ENCODE measurements at places on chromosomes 16 and 17. TPM values are rescaled to one million over a fixed set of nuclear protein-coding genes. Genes with fewer than 3 reads are reported as not detected.

GRCh38 chr17:43881181-43881580 lies 26.2 kb downstream of the MPP2 start:
- DNase-seq: no peak

The PPL gene
- total RNA-seq: 61.5 TPM

DNA sequence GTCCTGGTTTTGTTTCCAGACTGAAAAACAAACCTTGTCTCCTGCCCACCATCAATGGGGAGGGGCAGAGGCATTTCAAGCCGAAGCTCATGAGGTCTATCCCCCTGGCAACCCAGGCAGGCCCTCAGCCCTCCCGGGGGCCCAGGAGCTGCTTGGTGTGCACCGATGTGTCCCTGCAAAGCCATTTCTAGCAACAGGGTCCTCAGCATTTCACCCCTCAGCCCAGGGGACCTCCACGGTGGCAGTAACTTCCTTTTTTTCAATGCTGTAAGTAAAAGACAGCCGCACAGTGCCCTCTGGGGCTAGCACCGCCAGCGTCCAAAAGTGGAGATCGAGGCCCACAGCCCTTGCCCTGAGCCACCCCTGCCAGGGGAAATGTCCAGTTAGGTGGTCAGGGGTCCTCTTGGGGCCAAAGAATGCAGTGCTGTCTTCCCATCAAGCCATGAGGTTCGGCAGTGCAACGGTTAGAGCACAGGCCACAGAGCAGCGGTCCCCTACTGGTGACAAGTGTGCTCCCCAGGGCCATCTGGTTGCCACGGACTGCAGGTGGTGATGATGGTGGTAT lies 79.9 kb downstream of the LITAF start:
- no peak for DNase-seq

GRCh38 chr16:57759131-57759530 lies 23.6 kb downstream of the KATNB1 start:
- DNase-seq: no peak

DNA sequence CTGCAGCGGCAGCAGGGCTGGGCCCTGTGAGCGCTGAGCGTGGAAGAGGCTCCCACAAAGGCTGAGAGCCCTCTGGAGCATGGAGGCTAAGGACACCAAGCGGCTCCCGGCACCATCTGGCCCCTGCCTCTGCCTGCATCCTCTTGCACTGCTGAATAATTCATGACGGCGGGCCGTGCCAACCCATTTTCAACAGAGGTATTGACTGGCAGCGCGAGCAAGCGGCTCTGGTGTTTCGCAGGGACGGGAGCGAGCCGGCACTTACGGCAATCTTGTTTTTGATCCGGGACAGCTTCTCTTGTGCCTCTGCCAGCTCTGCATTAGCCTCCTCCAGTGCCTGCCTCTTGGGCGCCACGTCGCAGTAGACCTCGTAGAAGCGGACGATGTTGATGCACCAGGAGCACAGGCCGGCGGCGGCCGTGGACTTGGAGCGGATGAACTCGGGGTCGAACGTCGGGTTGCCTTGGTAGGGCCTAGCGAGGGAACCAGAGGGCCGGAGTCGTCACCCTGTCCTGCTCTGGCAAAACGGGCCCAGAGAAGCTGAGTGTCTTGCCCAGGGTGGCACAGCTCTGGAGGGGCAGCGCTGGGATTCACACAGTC lies 80.4 kb downstream of the PGS1 start:
- DNase-seq: no peak

DNA sequence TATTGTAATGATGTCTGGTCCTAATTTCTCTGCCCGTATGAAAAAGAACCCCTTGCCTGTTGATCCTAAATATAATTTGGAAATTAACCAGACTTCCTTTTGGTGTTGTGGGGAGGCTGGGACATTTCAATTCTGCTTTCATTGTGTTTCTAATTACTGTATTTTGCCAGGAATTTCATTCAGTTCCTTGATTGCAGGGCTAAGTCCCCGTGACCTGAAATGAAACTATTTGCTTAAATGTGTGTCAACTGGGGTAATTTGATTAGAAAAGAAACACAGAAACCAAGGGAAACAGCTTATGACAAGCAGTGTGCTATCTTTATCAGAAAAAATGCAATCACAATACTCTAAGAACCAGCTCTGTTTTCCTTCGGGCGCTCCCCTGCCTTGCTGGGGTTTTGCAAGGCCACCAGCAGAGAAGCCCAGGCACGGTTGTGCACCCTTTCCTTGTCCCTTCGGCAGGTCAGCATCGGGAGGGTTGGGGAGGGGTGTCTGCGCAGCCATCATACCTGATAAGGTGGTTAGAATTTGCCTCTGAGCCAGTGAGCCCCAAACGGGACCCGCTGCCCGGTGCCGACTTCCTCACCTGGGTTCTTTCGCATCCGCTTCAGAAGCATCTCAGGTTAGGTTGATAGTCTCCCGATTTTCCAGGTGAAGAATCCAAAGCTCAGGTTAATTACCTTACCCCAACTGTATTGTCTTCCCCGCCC lies 19.4 kb downstream of the KLHL36 start:
- no peak for DNase-seq

- no peak for DNase-seq
Measured at GRCh38 chr17:57744195-57745170, 616 bp downstream of the CCDC182 start.

GRCh38 chr16:65576631-65577030 lies 454.8 kb upstream of the CDH11 start:
- DNase-seq: no peak

- DNase-seq: no peak
Measured at GRCh38 chr16:78640886-78641285, 541.4 kb downstream of the WWOX start.

The BEAN1 gene
- total RNA-seq: not detected

DNA sequence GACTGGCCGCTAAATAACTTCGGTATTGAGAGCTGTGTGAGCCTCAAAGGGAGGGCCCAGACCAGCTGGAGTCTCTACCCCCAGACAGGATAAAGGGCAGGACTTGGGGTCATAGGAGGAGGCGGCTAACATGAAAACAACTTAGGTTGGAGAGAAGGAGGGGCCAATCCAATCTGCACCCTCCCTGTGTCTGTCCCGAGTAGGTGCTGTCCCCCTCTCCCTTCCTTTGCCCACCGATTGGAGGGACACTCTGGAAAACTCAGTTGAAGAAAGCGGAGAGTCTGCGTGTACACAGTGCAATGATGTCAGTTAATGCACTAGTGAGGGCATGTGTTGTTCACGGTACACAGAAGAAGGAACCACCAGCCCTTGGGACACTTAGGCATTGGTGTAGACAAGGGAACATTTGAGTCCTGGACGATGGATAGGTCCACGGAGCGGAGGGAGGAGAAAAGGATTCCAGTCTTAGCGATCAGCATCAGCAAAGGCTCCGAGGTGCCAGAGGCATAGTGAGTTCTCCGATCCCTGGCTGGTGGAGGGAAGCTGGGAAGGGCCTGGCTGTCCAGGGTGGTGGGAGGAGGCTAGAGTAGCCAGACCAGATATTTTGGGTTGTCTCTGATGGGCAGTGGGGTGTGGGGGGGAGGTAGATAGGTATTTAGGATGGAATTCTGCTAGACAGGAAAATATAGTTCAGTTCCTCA lies 761 bp downstream of the NOL3 start:
- no peak for DNase-seq

The ATP2A1 gene
- total RNA-seq: 2.3 TPM

The ZSCAN10 gene
- not detected for total RNA-seq

GRCh38 chr16:22205577-22206012 lies 483 bp upstream of the EEF2K start:
- no peak for DNase-seq

The ACSM3 gene
- 6.9 TPM for total RNA-seq

DNA sequence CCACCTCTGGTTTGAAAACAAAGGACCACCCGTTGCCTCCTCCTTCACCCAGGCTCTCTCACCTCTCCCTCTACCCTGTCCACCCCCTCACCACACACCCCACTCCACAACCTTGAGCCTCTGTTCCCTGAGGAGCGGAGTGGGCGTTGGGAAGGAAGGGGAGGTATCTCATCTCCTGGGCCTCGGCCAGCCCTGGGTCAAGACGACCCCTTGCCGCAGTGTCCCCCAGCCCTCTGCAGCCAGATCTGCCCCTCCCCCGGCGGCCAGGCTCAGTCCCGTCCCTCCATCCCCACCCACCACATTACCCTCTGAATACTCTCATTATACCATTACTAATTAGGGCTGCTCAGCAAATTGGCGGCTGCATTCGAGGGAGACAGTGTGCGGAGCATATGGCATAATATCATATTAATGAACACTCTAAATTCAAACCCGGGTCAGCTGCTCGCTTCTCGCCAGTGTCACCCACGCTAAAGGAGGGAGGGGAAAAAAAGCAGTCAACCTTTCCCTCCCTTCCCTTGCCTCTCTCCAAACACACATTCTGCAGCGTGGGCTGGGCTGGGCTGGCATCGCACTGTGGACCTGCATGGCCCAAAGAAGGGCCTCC lies 123.2 kb upstream of the LHX1 start:
- no peak for DNase-seq

- DNase-seq: no peak
Measured at GRCh38 chr17:57067162-57067561, 17.9 kb upstream of the AKAP1 start.

DNA sequence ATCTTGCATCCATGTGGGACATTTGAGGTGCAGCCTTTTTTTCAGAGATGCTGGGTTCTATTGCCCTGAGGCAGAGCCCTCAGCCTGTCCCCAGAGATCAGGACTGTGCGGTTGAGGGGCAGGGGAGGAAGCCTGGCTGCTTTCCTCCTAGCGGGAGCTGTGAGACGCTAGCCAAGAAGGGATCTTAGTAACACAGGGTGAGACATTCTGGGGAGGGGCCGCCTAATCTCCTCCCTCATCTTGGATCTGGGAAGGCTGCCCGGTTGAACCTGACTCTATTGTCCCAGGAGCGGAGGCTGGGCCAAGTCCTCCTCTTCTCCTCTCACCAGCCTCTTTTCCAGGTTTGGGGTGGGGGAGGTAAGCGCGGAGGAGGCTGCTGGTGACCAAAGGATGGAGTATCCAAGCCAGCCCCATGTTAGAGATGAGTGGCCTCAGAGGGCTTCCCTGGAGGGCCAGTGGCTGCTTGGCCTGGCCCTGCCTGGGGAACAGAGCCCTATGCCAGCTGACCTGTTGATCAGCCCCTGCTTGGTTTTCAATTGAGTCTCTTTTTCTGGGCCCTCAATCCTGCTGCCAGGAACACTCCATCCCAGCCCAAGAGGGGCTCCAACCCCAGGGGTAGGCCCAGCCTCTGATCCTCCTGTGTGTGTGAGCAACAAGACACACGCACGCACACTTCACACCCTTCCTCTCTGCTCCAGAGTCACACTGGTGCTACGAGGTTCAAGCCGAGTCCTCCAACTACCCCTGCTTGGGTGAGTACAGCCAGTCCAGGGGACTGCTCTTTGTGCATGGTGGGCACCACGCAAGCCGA lies 5.0 kb downstream of the CA4 start:
- DNase-seq: no peak

The PRAC1 gene
- total RNA-seq: not detected

DNA sequence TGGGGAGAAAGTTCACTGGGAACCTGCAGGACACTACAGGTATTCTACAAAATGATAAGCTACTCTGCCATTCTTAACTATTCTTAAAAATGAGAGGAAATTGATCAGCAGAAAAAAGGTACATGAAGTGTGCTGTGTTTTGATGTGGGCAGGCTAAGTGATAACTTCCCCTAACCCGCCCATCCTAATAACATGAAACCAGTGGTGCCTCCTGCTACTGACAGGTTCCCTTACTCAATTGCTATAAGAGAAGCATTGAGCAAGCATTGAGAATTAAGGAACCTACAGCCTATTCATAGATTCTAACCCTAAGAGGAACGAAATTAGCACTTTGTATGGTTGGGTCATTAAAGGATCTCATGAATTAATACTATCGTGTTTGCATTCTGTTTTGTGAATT lies 18.9 kb downstream of the XYLT1 start:
- DNase-seq: no peak
